ENCODE measurements at places on chromosomes 5 and 9.

- no peak for DNase-seq
Observed at GRCh38 chr9:119432428-119432827, 63.2 kb upstream of the BRINP1 start.

GRCh38 chr9:80560976-80561375, 989.2 kb downstream of the TLE4 start:
- no peak for DNase-seq

DNA sequence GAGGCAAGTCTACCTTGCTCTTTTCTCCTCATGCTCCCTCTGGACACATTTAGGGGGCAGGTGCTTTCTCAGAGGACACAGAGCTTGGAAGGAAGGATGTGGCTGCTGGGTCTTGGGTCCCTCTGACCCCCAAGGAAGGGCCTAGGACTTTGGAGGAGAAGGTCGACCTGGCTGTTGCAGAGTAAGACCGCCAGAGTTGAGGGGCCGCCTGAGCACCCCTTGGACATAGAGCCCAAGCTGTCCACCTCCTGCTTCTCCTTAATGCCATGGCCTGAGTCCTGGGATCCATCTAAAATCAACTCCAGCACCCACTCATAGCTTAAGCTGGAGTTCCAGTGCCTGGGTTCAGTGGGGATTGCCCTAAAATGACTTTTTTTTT, 20.6 kb downstream of the LAMC3 start:
- no peak for DNase-seq

DNA sequence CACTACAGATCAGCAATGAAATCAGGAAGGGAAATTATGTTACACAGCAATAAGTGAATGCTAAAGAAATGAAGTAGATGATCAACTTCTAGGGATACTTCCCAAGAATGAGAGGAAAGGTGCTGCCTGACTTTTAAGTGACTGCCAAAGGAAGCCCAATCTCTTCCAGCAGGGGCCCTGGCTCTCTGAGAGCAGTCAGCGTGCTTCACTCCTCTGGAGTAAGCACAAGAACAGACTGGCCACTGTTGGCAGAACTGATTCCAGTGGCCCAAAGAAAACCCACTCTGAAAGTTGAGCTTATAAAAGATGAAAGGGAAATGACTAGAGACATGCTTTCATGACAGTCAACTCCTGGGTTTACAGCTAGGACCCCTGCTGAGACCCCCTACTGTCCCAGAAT, 41.8 kb downstream of the MTMR12 start:
- DNase-seq: no peak

DNA sequence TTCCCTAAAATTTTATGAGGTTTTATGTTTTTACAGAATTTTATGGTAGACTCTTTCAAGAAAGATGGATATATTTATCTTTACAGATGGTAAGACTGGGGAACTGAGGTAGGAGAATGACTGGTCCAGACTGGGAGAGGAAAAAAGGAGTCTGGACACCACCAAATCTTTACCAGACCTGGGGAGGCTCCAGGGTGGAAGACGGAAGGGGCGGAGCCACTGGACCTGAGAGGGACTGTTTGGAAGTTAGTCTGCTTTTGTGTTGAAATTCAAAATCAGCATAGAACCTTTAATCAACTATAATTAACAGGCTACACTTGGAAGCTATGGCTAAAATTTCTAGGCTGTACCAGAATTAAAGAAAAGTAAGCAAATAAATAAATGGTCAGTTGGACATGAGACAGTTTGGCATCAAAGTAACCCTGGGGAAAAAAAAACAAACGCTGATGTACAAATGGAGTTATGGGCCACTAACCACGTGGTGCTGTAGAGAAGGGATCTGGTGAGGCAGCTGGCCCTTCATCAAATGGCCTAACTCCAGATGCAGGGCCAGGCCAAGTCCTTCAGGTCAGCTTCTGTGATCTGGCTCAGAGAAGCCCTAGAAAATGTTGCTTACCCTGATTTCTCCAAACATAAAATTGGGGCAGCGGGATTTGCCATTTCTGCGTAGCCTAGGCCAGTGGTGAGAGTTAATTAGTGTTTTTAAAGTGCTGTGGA, 155.1 kb downstream of the ARSB start:
- no peak for DNase-seq
